MG63 (cell line): ENCODE measurements at places on chromosomes 4 and X.

DNA sequence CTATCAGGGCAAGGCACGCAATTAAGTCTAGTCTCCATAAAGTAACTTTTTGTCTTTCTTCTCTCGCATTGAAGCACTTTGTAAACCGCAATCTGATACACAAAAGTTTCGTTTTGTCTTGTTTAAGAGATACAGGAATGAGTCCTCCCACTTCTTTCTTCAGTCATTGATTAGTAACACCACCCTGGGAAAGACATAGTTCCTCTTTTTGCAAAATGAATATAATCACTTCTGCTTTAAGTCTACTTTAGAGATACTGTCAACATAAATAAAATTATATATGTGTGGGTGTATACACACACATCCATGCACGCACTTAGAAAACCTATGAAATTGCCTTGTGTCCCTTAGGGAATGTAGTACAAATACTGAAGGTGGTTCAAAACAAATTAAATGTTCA, 11.7 kb downstream of the COQ2 start:
- no peak for DNase-seq

DNA sequence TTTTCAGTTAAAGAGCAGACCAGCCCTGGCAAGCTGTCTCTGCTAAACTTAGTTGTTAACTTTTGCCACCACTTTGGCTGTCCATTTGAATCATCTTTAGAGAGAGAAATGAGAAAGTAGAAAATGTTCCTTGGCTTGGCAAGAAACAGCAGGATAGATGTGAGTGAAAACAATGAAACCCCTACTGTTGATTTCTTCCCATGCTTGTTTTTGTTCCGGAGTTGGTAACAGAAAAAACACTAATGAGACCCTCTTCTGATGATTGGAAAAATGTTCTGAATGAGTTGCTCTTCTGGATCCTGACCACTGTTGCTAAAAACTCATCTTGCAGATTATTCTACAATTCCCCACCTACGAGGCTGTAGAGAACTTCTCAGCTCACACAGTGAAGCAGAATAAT, 203.3 kb downstream of the MAPK10 start:
- DNase-seq = no peak

DNA sequence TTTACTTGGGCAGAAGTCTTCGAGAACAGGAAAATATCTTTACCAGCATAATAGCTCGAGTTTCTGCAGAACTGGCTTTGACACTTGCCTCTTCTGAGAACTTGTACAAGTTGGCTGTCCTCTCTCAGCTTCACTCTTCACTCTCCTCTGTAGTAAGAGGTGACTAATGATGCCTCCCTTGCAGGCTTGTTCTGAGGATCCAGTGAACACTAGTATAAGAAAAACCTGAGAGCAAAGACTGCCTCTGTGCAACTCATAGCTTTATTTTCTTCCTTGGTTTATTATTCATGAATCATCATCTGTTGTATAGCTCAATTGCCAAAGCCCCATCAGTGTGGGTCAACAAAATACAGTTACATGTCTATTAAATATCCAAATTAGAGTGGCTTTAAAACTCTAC, 266.7 kb upstream of the CLNK start:
- no peak for DNase-seq

DNA sequence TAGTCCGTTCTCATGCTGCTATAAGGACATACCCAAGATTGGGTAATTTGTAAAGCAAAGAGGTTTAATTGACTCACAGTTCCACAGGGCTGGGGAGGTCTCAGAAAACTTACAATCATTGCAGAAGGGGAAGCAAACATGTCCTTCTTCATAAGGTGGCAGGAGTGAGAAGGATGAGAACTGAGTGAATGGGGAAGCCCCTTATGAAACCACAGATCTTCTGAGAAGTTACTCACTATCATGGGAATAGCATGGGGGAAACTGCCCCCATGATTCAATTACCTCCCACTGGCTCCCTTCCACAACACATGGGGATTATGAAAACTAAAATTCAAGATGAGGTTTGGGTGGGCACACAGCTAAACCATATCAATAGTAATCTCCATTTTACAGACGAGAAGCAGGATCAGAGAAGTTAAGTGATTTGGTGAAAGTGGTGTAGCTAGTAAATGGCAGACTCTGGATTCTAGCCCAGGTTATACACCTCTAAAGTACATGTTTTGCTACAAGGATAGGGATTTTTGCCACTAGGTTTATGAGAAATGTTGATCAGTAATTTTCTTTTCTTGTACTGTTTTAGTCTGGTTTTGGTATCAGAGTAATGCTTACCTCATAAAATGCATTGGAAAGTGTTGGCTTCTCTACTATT, 47.3 kb upstream of the C1GALT1C1 start:
- no peak for DNase-seq

DNA sequence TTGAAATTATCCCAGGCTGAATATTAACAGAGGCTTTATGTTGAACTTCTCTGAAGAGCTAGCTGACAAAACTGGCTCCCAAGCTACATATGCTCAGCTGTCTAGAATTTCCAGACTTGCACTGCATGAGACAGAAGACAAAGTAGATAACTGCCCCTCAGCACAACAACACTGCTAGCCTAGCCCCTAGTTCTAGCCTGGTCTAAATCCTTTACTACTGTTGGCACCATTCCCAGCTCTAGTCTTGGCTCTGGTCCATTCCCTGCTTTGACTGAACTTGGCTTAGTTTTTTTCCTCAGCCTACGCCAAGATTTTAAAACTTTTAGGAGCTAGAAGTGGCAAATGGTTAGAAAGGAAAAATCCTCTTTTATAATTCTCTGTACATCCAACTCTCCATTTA, 7.6 kb upstream of the OPHN1 start:
- peak; percentile 67 for DNase-seq

GRCh38 chr4:69878250-69878649, 18.3 kb upstream of the SULT1E1 start:
- no peak for DNase-seq

GRCh38 chr4:100838286-100838685, 320.5 kb upstream of the EMCN start:
- DNase-seq = no peak

- DNase-seq = no peak
Observed at GRCh38 chr4:3009422-3009821, 46.1 kb downstream of the GRK4 start.

DNA sequence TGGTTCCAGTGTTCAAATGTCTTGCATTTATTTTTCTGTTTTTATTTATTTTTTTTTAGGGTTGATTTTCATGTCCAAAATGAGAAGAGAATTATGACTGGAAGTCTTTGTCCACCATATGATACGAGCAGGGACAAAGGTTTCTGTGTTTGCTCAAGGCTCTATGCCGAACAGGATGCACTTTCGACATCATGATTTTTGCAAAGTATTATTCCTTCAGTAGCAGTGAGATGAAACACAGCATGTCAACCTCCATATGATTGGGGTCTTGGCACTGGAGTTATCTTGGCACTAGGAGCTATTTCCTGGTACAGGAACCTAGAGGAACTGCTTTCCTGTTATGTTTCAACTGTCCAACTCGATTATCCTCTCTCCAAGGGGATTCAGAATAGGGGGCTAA, 72.6 kb downstream of the UCHL1 start:
- DNase-seq = no peak

DNA sequence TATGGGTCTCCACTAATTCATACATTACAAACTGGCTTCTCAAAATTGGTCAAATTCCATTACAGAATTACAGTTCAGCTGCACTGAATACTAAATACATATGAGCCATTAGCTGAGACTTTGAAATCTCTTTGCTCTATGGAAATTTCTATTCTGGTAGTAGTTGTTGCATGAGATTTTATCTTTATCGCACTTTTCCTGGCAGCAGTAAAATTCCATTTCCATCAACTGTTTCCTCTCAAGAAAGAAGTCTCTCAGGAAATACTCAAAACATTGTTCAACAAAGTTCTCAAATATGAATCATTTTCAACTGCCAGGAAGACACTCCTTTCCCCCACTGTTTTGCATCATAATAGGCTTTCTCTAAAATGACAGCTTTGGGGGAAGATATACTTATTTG, 51.3 kb downstream of the ATP11C start:
- DNase-seq = no peak

- peak; percentile 46 for DNase-seq
Observed at GRCh38 chrX:109600237-109600651, 24.7 kb downstream of the KCNE5 start.

- no peak for DNase-seq
Observed at GRCh38 chrX:14079891-14080430, 50.3 kb upstream of the GEMIN8 start.

- no peak for DNase-seq
Observed at GRCh38 chrX:57669961-57670360, 10.1 kb downstream of the NLRP2B start.

GRCh38 chrX:135340831-135341230, 31.6 kb downstream of the ETDC start:
- no peak for DNase-seq

DNA sequence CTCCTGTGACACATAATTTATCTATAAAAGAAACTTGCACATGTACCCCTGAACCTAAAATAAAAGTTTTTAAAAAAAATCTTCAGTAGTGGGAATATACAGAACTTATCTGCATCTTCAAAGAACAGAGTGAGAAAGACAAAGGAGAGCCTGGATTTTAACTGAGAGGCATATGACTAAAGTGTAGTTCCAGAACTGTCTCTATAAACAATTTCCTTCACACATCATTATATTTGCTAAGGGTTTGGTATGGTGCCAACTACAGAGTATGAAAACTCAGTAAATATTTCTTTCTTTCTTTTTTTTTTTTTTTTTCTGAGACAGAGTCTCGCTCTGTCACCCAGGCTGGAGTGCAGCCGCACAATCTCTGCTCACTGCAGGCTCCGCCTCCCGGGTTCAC, 49.9 kb upstream of the NFKB1 start:
- no peak for DNase-seq

GRCh38 chr4:37762294-37762990, 64.0 kb upstream of the PGM2 start:
- no peak for DNase-seq

DNA sequence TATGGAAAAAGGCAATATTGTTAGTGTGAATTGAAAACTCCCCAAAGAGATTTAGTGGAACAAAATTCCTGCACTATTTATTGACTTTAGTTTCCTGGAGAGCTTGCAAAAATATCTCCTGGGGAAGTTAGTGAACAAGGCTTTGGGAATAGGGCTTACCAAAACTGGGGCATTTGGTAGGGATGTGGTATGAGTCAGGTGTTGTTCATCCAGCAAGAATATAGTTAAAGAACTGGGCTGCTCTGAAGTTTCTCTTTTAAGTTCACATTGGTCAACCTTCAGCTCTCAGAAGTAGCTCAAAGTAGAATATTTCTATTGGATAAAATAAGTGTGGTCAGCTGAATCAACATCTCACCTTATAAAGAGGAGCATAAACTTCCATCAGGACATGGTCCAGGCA, 185.0 kb downstream of the CPE start:
- peak; percentile 32 for DNase-seq

GRCh38 chrX:41468647-41469323, 21.6 kb downstream of the NYX start:
- DNase-seq = peak; percentile 20

GRCh38 chr4:127936974-127937373, 28.0 kb downstream of the MFSD8 start:
- DNase-seq = no peak

- DNase-seq = no peak
Observed at GRCh38 chrX:2188330-2188792, 312.4 kb downstream of the DHRSX start.

DNA sequence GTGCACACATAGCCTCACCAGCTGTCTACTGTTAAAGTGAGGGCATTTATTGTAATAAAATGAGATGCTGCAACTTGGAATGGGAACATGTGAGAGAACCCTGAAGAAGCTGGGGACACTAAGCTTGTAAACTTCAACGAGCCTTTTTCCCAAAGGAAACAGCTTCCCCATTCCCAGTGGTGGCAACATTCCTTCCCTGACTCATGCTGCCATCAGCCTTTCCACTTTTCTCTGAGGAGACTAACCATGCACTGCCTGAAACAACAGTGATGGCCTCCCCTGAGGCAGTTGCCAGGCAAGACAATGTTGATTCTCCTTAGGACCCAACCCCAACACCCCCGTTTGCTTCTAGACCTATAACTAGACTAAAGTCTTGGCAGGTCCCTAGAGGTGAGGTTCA, 928.3 kb downstream of the GLUD2 start:
- no peak for DNase-seq

GRCh38 chrX:105126201-105126600, 94.3 kb downstream of the TEX13A start:
- DNase-seq = no peak

- DNase-seq = peak; percentile 76
Observed at GRCh38 chrX:140432346-140433175, 72.3 kb downstream of the SOX3 start.

- DNase-seq = no peak
Observed at GRCh38 chr4:40881851-40882250, 132.1 kb downstream of the NSUN7 start.

GRCh38 chr4:112513971-112514646, 1.9 kb downstream of the NEUROG2 start:
- no peak for DNase-seq
